CD4-positive, alpha-beta T cell treated with Interleukin-15 for 4 hours (primary cell): ENCODE measurements at places on chromosomes 16 and 17.

DNA sequence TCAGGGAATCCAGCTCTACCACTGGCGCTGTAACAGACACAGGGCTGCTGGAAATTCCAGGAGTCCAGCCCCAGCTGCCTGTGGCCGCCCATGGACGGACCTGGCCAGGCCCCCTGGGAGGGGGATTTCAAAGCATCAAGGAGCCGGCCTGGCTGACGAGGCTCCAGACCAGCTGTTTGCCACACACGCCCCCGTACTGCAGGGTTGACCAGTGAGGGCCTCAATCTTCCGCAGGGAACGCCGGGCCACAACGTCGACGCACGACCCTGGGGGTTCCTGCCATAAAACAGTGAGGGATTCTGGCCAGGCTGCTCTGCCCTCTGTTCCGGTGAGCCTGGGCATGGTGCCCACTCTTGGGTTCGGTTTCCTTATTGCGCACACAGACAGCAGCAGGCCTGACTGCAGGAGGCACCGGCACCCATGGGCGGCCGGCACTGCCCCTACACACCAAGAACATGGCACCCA is 3.7 kb downstream of the LMF1 start:
- no peak for DNase-seq

GRCh38 chr17:31523862-31524730 is 132.6 kb downstream of the RAB11FIP4 start:
- DNase-seq = no peak

- no peak for DNase-seq
These were observed 3.4 kb downstream of the B9D1 start for GRCh38 chr17:19359151-19359550.

- DNase-seq = no peak
These were observed 320.9 kb downstream of the CDH13 start for GRCh38 chr16:82947698-82948097.

DNA sequence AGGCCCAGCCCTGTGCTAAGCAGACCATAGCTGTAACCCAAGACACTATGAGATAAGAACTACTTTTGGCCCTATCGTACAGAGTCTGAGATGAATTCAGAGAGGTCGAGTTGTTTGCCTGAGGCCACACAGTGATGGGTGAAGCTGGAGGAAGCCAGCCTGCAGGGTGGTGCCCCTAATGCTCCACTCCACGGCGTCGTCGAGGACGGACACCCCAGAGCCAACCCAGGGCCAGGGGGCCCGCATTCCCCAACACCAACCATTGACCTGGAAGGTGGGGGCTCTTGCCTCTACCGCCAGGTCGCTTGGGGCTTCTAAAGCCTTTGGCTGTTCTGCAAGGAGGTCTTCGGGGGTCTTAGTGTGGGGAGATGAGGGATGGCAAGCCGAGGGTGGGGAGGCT is 84.1 kb downstream of the IRF8 start:
- DNase-seq = no peak

GRCh38 chr16:12153662-12154061 is 177.1 kb downstream of the SNX29 start:
- DNase-seq = no peak

DNA sequence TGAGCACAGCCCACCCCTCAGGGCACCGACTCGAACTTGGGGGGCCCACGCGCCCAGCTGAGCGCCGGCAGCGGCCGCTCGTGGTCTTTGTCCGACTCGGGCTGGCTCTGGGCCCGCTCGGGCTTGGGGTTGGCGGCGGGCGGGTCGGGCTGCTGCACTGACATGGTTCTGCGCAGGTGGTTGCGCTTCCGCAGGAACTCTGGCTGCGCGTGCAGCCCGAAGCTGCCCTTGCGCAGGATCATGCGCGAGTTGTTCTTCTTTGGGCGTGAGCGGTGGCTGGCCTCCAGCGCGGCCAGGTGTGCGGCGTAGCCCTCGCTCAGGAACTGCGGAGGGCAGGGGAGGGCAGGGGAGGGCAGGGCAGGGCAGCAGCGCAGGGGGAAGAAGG is 11.1 kb downstream of the PIMREG start:
- peak; percentile 12 for DNase-seq

DNA sequence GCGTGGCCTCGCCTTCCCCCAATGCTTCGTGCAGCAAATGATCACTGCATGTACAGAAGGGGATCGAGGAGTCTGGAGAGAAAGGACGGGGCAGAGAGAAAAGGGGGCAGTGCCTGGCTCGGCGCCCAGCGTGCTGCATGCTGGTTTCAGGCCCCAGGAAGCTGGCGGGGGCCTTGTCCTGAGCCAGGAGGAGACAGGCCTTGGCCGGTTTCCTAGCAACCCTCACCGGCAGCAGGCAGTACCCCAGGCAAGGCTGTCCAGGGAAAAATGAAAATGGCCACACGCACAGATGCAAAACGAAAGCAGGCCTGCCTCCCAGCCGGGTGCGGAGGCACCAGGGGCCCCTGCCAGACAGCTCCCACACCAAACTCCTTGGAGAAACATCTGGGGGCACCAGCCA is 126.3 kb downstream of the ZFHX3 start:
- no peak for DNase-seq

- DNase-seq = no peak
These were observed 23.1 kb upstream of the DOK4 start for GRCh38 chr16:57509231-57509923.

GRCh38 chr17:45106096-45106495 is 26.2 kb downstream of the PLCD3 start:
- DNase-seq = no peak

DNA sequence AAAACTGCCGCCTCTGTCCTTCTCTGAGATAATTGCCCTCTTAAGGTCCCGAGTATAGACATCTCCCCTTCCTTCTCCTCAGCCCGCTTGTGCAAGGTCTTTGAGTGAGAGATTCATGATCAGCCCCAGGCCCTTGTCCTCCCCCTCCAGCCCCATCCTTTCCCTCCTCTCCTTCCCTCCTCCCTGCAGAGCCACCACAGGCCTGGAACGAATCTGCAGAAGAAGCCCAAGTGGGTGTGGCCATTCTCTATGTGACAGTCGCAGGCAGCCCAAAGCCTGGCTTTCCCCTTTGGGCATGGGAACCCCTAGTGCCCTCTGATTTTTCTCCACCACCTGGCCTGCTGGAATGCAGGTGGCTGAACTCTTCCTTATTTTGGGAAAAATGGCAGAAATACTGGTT is 7.2 kb upstream of the NDRG4 start:
- DNase-seq = no peak

GRCh38 chr16:69870761-69871160 is 80.4 kb upstream of the CLEC18A start:
- no peak for DNase-seq

DNA sequence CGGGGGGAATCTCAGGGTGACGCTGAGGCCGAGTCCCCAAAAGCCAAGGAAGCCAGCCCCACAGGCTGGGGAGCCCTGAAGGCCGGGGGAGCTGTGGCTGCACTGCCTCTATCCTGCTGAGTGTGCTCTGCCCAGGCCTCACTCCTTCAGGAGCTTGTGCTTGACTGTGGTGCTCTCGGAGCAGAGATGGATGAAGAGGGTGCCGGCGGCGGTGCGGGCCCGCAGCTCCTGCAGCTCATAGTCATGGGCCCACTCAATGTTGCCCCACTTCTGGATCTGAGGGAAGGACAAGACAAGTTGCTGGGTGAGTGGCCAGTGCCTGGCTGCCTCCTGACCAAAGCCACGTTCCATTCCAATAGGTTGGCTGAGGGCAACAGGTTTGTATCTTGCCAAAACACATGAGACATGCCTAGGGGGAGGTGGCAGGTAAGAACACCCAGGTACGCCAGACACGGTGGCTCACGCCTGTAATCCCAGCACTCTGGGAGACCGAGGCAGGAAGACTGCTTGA is 20.5 kb downstream of the ATPAF2 start:
- DNase-seq = no peak

DNA sequence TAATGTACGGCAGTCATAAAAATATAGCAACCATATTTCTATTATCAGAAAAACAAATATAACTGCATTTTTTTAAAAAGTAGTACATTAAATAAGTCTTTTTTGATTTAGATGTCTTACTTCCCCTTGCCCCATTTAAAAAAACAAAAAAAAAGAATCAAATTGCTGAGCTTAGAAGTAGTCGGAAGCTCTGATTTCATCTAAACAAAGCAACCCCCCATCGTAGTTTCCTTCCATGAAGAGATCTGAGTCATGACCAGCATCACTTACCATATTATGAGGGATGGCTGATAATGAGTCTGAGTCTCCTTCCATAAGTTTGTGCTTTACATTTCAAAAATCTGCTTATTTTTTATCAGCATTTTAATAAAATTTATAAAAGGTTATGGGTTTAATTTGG is 86.2 kb downstream of the ITFG1 start:
- DNase-seq = no peak

DNA sequence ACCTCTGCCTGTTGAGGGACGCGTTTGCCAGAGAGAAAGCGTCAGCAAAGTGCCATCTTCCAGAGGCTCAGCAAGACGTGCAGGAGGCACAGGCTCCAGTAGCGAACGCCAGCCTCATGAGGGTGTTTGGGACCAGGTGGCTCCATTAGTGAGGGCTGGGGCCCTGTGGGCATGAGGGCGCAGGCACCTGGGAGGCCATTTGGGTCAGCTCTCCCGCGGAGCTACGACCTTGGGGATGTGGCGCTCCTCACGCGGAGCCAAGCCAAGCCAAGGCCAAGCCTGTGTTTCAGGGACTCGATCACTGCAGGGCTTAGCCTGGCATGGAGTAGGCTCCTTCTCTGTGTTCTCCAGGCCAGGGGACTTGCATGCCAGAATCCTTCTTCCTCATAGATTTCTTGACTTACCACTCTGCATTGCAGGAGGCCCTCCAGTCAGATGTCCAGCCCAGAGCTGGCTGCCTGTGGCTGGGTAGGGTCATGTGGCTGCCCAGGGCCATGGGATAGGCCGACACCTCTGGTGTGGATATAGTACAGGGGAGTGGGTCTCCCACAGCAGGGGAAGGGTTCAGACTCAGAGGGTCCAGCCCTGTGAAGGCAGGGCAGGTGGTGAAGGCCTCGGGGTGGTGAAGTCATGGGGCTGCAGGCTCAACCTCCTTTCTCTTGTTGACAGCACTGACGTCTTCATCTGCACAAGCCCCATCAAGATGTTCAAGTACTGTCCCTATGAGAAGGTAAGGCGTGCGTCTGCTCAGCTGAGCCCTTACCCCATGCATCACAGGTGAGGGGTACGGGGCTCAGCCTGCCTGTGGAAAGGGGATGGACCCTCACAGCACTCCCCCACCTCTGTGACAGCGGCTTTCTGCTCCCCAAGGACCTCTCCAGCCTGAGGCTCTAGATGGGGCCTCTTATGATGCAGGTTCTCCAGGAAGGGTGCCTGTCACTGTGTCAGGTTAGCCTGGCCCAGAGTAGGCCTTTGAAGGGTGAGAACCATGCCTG is 19.6 kb downstream of the NT5M start:
- no peak for DNase-seq

GRCh38 chr17:6084311-6085161 is 14.4 kb downstream of the WSCD1 start:
- no peak for DNase-seq

GRCh38 chr16:14510939-14511799 is 118.9 kb downstream of the PARN start:
- no peak for DNase-seq

- peak; percentile 54 for DNase-seq
These were observed 126.6 kb downstream of the ANKRD11 start for GRCh38 chr16:89363621-89364393.

DNA sequence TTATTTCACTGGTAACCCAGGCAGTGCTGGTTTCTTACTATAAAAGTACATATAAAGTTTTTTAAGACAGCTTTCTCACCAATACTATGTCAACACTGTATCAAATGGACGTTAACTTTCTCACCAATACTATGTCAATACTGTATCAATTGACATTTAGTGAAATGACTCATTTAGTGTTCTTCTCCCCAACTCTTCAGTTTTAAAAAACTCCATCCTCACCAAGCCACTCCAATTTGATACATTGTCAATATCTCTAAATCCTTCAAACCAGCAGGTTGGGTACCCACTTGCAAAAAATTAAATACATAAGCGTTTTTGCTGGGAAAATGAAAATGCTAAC is 4.8 kb downstream of the TOB1 start:
- DNase-seq = no peak

- no peak for DNase-seq
These were observed 363.4 kb downstream of the CDH13 start for GRCh38 chr16:82990155-82990554.

DNA sequence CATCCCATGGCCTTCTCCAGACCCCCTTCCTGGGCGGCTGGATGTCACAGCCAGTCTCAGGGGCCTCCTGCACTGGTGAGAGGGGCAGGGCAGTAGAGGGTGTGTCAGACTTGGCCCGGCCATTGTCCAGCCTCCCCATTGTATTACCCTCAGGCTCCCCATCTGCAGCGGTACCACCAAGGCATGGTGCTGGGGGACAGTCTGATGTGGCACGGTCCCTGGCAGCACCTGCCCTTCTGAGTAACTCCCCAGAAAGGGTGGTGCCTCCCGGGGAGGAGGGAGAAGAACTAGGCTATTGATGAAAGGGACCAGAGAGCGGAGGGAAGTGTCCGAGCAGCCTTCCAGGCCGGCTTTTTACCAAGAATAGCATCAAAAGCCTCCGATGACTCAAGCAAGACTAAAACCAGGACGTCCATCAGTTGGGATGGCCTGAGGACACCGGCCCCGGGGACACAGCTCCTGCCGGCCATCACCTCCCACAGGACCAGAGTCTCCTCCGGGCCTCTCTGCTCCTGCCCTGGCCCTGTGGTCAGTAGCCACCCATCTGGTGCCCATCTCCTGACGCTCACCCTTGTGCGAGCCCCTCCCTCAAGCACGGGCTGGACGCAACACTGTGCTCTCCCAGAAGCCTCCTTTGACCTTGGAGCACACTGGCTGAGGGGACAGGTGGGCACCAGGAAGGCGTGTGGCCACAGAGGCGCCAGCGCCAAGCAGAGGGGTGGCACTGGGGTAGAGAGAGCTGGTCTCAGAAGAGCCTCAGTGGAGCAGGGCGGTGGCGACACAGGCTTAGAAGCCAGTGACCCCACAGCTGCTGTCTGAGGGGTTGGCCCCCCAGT is 5.8 kb upstream of the CPNE7 start:
- DNase-seq = no peak

- DNase-seq = no peak
These were observed 209.9 kb downstream of the PRKCB start for GRCh38 chr16:24045641-24046040.

- DNase-seq = no peak
These were observed 91.4 kb downstream of the WDR59 start for GRCh38 chr16:74893541-74893940.

DNA sequence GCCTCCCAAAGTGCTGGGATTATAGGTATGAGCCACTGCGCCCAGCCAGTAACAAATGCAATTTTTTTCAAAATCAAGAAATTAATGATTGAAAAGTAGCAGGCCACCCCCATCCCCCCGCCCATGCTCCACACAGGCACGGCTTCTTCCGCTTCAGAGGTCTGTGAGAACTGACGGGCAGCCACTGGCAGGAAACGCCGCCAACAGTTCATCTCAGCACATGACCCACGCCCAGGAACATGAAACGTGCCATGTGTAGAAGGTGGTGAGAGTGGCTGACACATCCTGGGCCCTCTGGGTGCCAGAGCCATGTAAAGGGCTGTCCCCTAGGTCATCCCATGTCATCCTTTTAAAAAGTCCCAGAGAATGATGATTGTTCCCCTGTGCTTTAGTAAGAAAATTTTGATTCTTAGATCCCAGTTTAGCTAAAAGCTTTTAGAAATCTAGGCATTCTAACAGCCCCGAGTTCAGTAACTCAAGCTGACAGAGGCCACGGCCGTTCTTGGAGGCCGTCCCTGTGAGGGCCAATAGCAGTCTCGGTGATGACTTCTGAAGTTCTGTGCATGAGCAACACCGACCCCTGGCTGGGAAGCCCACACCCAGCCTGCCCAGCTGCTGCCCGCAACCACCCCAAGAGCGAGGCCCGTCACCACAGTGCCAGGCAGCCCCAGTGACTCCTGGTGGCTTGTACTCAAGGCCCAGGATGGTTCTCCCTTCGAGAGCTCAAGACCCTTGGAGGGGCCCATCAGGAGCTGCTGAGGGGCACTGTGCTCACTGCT is 52.1 kb downstream of the KLHDC4 start:
- DNase-seq = peak; percentile 63
